NCI-H1105 (cell line): ENCODE measurements at places on chromosomes 2 and 18.
A peak's percentile ranks its signal among the peaks of the same experiment; 100 is the strongest.

DNA sequence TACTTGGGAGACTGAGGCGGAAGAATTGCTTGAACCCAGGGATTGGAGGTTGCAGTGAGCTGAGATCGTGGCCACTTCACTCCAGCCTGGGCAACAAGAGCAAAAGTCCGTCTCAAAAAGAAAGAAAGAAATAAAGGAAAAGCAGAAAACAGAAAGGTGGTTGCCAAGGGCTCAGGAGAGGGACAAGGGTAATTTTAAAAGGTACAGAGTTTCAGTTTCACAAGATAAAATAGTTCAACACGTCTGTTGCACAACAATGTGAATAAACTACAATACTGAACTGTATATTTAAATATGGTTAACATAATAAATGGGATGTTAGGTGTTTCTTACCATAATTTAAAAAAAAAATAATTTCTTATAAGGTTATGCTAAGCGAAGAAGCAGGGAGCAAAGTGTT is 12.9 kb downstream of the RPS27A start:
- no peak for DNase-seq

- DNase-seq = no peak
These were observed 255.8 kb downstream of the CYP26B1 start for GRCh38 chr2:71891719-71892422.

DNA sequence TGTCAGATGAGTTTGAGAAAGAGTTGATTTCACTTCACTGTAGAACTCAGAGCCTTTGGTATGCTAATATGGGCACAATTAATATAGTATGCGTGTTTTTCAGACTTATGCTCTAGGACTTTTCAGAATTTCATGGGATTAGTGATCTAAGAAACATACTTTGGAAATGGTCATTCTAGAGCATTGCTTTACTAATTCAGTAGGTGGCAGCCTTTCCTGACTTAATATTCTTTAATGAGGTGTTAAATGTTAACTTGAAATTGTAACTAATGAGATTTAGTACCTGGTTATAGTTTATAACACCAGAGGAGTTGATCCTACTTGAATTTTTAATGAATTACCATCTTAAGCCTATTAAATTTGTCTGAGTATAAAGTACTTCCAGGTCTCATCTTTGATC is 28.4 kb downstream of the ACTR2 start:
- no peak for DNase-seq

GRCh38 chr2:28612131-28612812 is 116.4 kb downstream of the PLB1 start:
- DNase-seq = no peak

DNA sequence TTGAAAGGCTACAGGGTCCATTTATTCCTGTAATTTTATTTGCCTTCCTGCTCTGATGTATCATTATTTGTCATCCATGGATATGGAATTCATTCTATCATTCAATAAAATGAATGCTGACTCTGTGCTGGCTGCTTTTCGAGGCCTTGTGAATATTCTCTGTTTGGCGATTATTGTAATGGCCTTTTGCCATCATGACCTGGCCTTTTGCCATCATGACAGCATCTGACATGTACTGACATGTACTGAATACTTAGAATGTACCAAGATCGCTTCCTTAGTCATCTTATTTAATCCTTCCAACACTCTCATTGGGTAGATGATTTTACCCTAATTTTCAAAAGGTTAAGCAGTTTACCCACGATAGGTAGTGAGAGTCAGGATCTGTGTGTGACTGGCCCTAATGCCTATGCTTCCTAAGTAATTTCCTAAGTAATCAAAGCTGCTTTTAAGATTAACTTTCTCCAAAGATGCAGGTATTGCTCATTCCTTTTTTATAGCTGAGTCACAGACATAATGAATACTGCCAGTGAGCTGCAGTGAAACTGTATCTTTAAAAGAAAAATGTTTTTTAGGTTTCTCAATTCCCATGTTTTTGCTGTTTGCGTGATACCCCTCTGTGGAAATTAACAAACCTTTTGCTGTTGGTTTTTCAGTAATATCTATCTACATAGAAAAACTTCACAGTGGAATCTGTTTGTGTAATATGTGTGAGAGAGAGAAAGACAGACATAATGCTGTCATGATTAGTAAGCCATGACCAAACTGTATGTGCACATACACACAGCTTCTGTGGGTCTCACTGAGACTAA is 127.8 kb downstream of the CERS6 start:
- DNase-seq = peak; percentile 55

DNA sequence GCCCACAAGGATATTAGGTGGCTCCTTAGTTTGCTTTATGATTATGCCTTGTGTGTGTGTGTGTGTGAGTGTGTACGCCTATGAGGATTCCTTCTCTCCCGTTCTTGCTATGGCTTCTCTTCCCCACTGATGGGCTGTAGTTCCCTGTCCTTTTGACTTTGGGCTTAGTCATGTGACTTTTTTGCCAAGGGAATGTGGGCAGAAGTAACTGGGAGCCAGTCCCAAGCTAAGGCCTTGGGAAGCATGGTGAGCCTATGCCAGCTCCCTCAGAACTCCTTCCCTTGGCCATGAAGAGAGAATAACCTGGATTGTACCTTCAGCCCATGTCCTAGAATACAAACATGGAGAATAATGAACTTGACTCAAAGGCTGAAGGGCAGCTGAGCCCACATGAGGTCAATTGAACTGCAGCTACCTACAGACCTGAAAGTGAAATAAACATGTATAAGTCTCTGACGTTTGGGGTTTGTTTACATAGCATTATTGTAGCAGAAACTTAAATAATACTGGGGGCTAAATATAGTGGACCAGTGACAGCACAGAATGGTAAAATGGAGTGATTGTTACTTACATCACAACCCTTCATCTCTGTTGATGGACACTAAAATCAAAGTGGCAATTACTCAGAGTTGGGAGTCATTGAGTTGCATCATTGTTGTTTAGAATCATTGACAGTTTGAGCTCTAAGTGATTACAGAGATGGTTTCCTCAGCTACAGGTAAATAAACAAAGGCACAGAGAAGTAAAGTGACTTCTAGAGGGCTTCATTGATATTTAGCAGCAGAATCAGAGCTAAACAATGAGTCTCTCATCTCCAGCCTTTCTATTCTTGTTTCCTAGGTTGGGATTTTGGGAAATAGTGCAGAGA is 15.3 kb upstream of the IL36G start:
- no peak for DNase-seq

DNA sequence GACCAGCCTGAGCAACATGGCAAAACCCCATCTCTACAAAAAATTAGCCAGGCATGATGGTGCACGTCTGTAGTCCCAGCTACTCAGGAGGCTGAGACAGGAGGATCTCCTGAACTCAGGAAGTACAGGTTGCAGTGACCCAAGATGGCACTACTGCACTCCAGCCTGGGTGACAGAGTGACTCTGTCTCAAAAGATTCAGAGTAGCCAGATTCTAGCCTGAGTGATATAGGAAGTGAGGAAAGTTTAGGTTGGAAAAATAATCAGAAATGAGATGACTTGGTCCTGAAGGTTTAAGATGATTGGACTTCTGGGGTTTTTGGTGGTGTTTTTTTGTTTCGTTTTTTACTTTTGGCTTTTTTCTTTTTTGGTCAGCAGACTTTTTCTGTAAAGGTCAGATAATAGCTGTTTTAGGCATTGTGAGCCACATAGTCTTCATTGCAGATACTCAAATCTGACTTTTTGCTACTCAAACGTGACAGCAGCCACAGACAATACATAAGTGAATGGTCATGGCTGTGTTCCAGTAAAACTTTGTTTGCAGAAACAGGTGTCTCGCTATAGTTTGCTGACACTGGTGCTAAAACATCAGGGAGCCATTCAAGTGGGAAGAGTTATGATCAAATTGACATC is 104.1 kb upstream of the UBXN4 start:
- no peak for DNase-seq

DNA sequence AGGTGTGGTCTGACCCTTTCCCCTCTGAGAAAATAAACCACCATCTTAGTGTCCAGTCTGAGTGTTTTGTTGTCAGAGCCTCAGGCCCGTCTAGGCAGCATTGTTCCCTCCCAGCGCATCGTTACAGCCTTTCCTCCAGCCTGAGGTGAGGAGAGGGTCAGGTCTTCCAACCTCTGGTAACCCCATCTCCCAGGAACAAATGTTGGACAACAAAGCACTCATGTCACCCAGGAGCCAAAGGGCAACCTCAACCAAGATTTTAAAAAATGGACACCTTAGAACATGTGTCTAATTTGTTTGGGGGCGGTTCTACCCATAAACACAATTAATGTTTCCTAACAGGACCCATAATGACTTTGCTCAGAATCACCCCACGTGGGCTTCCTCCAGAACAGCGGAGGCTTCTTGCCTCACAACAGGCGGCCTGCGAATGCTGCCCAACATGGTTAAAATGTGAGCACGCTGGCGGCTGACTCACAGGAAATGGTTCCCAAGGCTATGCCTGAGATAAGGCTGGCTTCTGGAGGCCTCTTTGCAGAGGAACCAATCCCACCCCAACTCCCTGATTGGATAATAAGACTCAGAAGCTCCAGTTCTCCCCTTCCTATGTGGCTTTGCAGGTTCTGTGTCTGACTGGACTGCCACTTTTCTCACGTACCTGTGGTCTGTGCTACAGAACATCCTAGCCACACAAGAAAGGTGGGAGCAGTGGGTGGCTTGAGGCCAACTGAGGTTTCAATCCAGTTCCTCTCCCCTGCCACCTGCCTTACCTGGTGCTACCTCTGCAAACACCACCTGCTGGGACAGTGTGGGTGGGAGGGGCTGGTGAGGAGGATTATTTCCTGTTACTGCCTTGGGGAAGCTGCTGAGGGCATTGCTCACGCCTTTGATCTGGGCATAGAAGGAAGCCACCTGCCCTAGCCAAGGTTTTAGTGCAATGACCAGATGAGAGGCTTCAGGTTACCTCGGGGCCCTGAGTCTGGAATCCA is 108.8 kb downstream of the B3GNT2 start:
- DNase-seq = peak; percentile 47

GRCh38 chr18:25097057-25097456 is 254.9 kb downstream of the ZNF521 start:
- no peak for DNase-seq

- DNase-seq = peak; percentile 18
These were observed 734 bp upstream of the RMC1 start for GRCh38 chr18:23502516-23503037.

- peak; percentile 35 for DNase-seq
These were observed 1.1 kb upstream of the PGAP1 start for GRCh38 chr2:196927376-196928225.

DNA sequence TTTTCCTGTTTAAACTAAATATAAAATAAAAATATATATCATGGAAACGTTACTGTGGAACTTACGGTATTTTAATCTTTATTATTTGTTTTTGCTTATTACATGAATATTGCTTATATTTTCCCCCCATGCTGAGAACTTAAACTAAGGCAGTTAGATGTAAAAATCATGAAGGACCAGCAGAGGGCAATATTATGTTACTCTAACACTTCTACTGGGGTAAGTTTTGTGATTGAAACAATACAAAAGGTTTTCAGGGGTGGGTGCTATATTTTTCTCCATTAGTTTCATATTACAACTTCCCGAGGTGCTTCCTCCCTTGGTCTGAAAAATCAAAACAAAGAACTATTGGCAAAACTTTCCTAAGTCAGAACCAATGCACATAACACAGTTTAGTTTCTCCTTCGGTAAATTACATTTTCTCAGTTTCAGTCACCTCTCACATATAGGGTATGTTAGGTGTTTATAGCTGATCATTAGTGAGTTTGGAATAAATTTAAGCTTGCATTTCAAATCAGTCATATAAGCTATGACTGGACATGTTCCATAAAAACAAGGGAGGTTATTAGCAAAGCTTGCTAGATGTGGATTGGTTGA is 54.8 kb downstream of the ZNF407 start:
- DNase-seq = peak; percentile 47
